HS-27A (cell line): ENCODE measurements at places on chromosomes 7 and 10.

- no peak for DNase-seq
Observed at GRCh38 chr7:155916926-155917655, 104.8 kb upstream of the SHH start.

- DNase-seq: no peak
Observed at GRCh38 chr7:2484868-2485267, 8.7 kb upstream of the GRIFIN start.

DNA sequence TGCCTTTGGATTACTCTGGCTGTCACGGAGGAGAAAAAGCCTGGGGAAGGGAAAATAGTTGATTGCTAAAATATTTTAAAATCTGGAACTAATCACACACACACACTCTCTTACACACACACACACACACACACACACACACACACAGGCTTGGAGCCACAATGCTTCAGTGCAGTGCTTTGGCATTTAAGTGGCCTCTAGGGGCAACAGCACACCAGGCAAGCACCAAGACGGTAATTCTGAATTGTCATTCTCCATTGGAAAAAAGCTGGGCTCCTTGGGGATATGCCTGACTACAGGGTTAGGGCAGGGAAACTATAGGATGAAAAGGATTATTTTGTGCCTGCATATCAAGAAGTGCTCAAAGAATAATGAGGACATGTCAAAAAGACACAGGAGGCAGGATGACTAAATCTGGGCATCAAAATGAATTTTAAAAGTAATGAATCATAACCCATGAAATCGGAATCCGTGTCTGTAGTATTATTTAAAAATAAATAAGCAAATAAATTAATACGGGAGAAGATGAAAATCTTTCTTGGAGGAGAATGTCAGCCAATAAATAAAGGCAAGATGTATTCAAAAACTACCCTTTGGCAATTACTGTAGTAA is 30.4 kb upstream of the DDC start:
- DNase-seq: no peak

DNA sequence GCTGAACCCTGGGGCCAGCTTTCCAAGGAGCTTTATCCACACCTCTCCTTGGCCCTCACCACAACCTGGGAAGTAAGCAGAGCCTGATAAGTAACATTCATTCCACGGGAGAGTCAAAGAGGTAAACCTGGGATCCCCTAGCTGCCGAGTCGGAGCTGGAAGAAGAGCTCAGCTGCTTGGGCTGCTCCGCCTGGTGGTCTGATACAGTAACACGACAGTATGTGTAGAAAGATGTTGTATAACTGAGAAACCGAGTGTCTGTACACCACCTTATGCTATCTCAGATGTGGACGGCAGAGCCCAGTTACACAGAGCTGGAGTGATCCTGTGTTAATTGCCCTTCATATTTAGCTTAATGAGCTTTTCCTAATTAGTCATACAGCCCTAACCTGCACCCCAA is 151.3 kb upstream of the KMT2E start:
- DNase-seq: no peak

- no peak for DNase-seq
Observed at GRCh38 chr10:31920538-31920937, 8.1 kb downstream of the ARHGAP12 start.

DNA sequence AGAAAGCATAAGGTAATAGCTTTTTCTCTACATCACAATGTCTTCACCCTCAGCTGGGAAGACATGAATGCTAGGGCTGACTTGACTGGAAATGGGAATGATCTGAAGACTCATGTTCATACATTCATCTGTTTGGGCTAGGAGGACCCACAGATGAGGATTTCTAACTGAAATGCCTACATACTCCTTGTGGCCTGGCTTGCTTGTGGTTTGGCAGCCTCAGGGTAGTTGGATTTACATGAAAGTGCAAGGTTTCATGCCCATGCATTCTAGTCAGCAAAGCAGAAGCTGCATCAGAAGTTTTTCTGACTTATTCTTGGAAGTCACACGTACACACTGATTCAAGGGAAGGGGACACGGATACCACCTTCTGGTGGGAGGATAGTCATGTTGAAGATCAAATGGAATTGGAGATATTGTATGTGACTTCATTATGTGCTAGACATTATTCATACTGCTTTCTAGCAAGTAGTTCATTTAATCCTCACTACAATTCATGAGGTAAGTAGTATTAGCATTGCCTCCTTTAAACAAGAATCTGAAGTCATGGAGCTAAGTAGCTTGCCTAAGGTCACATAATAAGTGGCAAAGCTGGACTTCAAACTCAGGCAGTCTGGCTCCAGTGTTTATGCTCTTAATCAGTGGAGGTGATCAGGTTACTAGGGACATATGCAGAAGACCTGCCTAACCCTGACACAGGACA is 957.0 kb downstream of the LRMDA start:
- no peak for DNase-seq

DNA sequence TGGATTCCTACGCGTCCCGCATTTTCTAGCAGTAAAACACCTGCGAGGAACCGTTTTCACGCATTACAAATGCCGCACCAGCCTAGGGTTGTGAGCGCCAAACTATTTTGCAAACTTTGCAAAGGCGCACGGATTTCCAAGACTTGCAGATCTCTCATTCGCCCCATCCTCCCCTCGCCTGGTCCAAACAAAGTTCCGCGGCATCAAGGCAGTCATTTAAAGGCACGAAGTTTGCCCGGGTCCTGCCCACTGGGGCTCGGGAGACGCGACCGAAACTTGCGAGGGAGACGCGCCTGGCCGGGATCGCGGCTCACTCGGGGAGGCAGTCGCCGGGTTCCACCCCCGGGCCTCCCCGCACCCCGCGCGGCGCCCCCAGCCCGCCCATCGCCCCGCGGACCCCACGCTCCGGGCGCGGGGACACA is 613 bp downstream of the USP6NL start:
- DNase-seq: no peak

DNA sequence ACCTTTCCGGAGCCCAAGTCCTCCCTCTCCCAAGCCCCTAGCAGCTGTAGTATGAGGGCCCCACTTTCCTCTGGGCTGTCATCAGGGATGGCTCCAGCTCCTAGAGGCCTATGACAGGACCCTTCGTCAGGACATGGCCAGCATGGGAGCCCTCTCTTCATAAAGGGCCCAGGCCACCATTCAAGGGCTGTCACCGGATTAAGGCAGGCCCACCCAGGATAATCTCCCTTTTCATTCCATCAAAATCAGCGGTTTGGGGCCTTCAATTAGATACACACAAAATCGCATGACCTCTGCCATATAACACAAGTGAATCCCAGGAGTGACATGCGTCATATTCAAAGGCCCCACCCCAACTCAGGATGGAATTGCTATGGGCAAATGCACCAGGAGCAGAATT is 12.2 kb upstream of the GDF10 start:
- DNase-seq: no peak

- no peak for DNase-seq
Observed at GRCh38 chr10:71205468-71205867, 6.9 kb upstream of the UNC5B start.

DNA sequence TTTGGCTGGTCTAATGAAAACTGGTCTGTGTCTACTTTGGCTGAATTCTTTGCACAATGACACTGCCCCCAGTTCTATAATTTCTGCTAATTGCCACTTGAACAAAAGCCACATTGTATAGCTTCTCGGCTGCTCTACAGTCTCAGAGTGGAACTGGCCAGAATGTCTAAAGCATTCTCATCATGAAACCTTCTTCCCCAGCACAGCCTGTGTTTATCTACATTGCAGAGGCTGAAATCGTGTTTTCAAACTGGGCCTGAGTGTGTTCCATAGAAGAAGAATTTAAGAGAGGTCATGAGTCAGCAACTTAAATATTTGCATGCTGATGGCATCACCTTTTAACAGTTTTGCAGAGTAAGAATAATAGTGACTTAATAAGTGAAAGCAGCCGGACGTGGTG is 177.2 kb downstream of the BUB3 start:
- no peak for DNase-seq

- no peak for DNase-seq
Observed at GRCh38 chr10:83553366-83553765, 585.9 kb upstream of the GHITM start.
